ENCODE measurements at places on chromosomes 13 and 19.

- DNase-seq: peak; percentile 65
Observed at GRCh38 chr13:49627831-49628652, at the start of gene ARL11. ARL11 (plus strand) TSS chr13:49628507; CDS start chr13:49630448, 1,941 bp downstream.

- DNase-seq: no peak
Observed at GRCh38 chr13:99740251-99740979, 231.2 kb downstream of the ZIC5 start.

DNA sequence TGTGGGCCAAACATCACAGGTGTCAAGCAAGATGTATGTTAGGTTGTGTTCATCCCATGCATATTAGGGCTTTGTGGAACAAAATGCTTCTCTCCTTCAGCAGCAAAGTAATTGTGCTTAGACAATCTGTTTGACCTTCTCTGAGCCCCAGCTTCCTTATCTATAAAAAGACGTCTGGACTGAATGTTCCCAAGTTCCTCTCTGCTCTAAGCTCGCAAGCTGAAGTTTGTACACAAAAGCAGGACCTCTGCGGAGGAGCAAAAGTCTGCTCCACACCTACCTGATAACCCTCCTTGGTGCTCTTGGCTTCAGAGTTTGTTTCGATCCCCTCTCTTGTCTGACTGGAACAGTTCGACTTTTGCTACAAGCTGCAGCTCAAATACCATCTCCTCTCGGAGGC lies 95.7 kb upstream of the UBL3 start:
- DNase-seq: no peak

DNA sequence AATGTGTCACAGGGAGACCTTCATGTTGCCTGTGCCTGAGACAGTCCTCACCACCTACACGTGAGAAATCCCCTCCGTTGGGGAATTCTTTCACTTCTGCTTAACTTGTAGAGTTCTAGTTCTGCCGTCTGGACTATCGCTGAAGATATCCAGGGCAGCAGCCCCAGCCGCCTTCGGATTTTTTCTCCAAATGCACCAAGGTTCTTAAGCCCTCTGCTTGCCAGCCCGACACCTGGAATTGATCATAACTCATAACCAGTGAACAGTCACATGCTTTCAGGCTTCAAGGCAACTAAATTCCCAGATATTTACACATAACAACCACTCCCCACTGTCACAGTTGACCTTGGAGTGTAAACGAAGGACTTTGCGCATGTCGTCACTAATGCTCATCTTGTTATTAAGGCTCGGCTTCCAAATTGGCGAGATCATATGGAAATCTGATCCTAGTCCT lies 114.4 kb downstream of the RAB20 start:
- DNase-seq: no peak

GRCh38 chr13:31018511-31018910 lies 86.1 kb downstream of the TEX26 start:
- DNase-seq: no peak

All from stimulated activated naive CD8-positive, alpha-beta T cell treated with anti-CD3 and anti-CD28 coated beads, Interleukin-15, amount 100 ng/mL, for 72 hours (primary cell).